ENCODE measurements at places on chromosomes 6 and 20. TPM values are rescaled to one million over a fixed set of nuclear protein-coding genes. Genes with fewer than 3 reads are reported as not detected.
A peak's percentile ranks its signal among the peaks of the same experiment; 100 is the strongest.

GRCh38 chr6:143601504-143601903, 76.3 kb upstream of the PHACTR2 start:
- H3K4me3 ChIP-seq: no peak overlapping the region
- H3K4me1 ChIP-seq: no peaks in the 10 kb centered on the region

- no peak overlapping the region for H3K4me3 ChIP-seq
- H3K27ac ChIP-seq: peak overlapping the region; percentile 28
- H3K4me1 ChIP-seq: peaks cover 3% of the 10 kb centered on the region
- H3K36me3 ChIP-seq: no peaks in the 10 kb centered on the region
- H3K27me3 ChIP-seq: no peaks in the 10 kb centered on the region
Measured at GRCh38 chr6:75272145-75272840, 12.3 kb downstream of the TMEM30A start.

Gene RAET1E
- not detected for total RNA-seq

- no peaks in the 10 kb centered on the region for H3K4me1 ChIP-seq
- H3K27me3 ChIP-seq: no peaks in the 10 kb centered on the region
- H3K4me3 ChIP-seq: no peak overlapping the region
- no peak for DNase-seq
Measured at GRCh38 chr6:106411643-106412200, 51.2 kb downstream of the CRYBG1 start.

Gene PNLDC1
- not detected for total RNA-seq

Data from uterus (tissue), 4 donors.